ENCODE measurements at places on chromosomes 16 and 17.

GRCh38 chr17:19298569-19299213, 61.5 kb downstream of the EPN2 start:
- DNase-seq, result no peak

- DNase-seq, result no peak
Measured at GRCh38 chr17:3927628-3928340, 11.5 kb upstream of the P2RX1 start.

- DNase-seq, result no peak
Measured at GRCh38 chr17:33052856-33053255, 61.2 kb downstream of the SPACA3 start.

DNA sequence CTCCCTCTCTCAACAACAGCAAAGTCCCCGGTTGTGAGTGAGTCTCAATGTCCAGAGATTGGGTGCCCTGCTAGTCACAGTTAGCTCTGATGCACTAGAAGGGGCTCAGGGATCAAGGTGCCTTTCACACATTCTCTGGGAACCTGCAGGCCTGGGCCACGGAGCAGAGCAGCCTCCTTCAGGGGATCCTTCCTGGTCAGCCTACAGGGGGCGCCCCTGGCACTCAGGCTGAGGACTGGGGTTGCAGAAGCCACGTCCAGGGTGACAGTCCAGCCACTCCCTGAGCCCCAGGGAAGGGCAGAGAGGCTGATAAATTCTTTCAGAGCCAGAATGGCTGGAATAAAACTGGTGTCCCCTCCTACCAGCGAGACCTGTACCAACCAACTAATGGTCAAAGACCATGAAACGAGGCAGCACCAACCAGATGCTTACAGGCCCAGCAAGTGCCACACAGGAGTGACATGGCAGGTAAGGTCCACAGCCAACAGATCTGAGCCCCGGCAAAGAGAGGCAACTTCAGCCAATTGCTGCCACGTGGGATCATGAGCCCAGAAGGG, 43.5 kb downstream of the ST3GAL2 start:
- peak; percentile 37 for DNase-seq

DNA sequence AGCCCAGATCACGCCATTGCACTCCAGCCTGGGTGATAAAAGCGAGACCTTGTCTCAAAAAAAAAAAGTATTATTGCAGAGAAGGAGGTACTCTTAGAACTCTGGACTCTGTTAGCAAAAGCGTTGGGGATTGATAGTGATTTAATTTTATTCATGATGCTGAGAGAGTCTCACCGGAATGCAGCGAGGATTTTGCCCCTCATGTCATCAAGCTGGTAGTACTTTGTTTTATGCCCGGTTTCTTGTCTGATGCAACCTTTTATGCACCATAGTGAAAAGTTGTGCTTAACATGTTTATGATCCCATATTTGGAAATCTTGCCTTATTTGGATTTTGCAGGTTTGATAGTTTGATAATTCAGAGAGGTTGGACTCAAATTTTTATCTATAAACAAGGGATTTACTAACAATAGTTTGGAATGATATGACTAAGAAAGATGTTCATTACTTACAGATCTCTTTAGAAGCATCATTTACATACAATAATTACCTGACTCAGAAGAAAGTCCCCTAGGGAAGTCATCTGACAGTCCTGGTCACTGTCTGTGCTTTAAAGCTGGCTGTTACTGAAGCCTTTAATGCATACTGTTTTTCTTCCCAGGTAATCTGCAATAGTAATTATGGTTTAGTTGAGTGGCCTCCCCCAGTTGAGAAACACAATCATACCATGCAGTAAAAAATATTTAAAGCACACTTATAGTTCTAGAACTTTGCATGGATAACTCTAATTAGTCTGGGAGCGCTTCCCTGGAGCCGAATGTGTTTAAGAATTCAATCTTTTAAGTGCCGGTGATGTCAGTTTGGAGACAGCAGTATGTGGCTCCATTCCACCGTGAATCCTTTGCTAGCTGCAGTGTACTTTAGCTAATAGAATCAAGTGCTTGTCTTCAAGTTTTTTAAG, 120.9 kb downstream of the PRKCA start:
- no peak for DNase-seq

GRCh38 chr16:1564325-1564724, 30.9 kb downstream of the TMEM204 start:
- DNase-seq, result no peak

DNA sequence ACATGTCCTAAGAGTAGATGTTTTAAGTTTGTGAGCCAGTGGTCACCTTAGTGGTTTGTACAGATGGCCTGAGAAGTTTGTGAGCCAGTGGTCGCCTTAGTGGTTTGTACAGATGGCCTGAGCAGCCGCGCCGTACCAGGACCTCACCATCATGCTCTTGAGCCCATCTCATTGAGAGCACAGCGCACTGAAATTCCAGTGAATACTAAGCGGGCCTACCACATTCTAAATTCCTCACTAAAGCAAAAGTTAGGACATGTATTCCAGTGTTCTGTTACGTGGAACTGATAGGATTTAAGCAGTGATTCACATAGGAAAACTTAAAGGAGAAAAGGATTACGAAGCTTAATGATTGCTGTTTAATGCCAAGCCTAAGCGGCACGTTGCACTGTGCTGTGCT, 3.9 kb downstream of the USP10 start:
- no peak for DNase-seq

GRCh38 chr16:29784157-29784556, 6.1 kb downstream of the ZG16 start:
- DNase-seq, result no peak

DNA sequence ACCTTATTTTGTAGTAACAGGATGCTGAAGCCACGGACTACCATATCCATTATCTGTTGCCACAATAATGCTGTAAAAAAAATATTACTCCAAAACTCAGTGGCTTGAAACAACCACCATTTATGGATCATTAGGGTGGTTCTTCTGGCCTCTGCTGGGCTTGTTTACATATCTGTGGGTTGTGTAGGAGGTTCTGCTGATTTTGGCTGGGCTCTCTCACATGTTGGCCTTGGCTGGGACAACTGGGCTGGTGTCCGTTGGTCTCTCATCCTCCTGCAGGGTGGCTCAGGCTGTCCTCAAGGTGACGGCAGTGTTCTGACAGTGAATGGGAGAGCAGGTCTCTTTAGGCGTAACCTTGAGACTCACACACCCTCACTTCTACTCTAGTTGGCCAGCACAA, 76.0 kb downstream of the GPR139 start:
- no peak for DNase-seq

- DNase-seq, result no peak
Measured at GRCh38 chr16:86580063-86580790, 1.9 kb downstream of the FOXL1 start.

- DNase-seq, result no peak
Measured at GRCh38 chr16:11479916-11480315, 106.8 kb downstream of the LITAF start.

DNA sequence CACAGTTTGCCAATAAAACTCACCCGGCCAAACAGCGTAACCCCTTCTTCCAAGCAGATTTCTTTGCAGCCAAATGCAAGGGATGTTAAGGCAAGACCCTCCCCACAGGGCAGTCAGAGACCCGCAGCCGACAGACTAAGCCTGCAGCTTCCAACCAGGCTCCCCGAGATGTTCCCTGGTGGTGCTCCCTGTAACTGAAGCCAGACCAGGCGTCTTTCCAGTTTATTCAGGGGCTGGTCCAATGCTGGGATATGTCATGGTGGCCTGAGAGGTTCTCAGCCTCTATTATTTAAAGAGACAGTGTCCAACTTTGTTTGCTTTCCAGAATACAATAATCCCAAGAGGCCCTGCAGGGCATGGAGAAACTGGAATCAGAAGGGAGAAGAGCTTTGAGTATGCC, at the start of gene PMP22:
PMP22 (minus strand) TSS at position 196 of the 400 bp plus-strand sequence. CDS start 4,599 bp downstream, outside the sequence.
- DNase-seq, result no peak

DNA sequence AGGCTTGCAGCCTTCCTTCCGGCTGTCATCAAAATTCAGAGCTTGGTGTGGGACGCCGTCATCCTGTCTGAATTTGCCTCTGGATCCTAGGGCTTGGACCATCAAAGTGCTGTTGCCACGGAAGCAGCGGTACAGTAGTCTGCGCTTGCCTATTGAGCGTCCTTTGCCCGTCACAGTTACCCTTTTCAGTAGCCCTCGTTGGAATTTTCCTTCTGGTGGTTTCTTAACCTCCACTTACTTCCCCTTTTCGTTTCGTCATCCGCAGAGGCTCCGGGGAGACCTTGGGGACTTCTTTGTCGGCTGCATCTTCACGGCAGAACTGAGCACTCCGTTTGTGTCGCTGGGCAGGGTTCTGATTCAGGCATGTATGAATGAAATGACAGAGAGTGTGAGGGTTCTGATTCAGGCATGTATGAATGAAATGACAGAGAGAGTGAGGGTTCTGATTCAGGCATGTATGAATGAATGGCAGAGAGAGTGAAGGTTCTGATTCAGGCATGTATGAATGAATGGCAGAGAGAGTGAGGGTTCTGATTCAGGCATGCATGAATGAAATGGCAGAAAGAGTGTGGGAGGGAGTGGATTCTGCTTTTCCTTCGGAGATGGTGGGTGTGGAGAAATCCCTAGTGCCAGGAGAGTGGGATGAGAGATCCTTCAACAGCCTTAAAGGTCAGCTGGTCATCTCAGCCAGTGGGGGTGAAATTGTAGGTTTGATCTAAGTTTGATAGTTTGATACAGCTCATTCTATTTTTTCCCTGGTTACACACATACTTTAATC, 8.0 kb downstream of the TLCD3A start:
- no peak for DNase-seq

DNA sequence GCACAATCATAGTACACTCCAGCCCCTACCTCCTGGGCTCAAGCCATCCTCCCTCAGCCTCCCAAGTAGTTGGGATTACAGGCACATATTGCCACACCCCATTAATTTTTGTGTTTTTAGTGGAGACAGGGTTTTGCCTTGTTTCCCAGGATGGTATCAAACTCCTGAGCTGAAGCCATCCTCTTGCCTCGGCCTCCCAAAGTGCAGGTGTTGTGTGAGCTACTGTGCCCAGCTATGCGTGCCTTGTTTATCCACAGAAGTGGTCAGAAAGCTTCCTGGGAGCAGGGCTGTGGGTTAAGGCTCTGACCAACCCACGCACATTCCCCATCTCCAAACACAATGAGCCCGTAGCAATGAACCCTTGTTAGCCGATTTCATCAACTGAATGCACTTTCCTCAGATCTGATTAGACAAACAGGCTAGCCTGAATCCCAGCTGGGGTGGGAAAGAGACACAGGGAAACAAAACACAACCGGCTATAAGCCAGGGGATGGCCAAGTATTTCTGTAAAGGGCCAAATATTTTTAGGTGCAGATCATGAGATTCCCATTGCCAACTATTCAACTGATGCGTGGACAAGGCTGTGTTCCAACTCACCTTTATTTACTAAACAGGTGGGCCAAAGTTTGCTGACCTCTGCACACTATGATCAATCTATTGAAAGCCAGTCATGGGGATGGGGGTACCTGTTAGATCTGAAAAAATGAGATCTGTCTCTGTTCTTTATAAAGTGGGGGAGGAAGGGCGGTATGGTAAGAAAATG, 193.6 kb downstream of the CPPED1 start:
- no peak for DNase-seq

GRCh38 chr17:75856062-75856756, 1.1 kb upstream of the WBP2 start:
- no peak for DNase-seq

GRCh38 chr16:1466968-1467521, 7.8 kb downstream of the CLCN7 start:
- DNase-seq, result no peak

- DNase-seq, result no peak
Measured at GRCh38 chr16:30903596-30903995, 7.2 kb downstream of the CTF1 start.

GRCh38 chr17:75228847-75229246, 23.4 kb downstream of the NUP85 start:
- DNase-seq, result no peak

DNA sequence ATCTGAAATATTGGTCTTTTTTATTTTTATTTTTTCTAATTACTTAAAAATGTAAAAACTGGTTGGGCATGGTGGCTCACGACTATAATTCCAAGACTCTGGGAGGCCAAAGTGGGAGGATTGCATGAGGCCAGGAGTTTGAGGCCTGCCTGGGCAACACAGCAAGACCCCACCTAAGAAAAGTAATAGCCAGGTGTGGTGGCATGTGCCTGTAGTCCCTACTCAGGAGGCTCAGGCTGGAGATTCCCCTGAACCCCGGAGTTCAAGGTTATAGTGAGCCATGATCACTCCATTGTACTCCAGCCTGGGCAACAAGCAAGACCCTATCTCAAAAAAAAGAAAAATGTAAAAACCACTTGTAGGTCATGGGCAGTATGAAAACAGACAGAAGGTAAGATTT, 36.8 kb upstream of the CDH3 start:
- no peak for DNase-seq

GRCh38 chr16:49183911-49184310, 97.7 kb downstream of the CBLN1 start:
- no peak for DNase-seq

- no peak for DNase-seq
Measured at GRCh38 chr17:48433896-48434295, 3.9 kb upstream of the SKAP1 start.

GRCh38 chr17:7173687-7174602, 5.2 kb downstream of the ASGR1 start:
- DNase-seq, result no peak

DNA sequence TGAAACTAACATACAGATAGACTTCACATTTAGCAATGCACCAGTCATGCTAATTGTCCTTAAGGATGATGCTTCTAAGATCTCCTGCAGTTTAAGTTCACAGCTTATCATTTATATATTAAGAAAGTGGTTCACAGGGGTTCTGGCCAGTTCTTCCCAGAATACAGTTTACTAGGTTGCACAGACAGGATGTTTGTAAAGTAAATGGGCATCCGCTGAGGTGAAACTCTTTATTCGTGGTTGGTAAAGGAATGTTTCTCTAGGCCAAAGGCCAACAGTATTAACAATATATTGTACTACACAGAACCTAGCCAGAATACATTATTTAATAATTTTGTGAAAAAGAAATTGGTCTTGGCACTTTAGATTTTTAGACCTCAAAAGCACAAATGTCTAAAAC, 1427.3 kb downstream of the CDH8 start:
- no peak for DNase-seq

GRCh38 chr16:89920723-89921122, 2.1 kb downstream of the MC1R start:
- no peak for DNase-seq

DNA sequence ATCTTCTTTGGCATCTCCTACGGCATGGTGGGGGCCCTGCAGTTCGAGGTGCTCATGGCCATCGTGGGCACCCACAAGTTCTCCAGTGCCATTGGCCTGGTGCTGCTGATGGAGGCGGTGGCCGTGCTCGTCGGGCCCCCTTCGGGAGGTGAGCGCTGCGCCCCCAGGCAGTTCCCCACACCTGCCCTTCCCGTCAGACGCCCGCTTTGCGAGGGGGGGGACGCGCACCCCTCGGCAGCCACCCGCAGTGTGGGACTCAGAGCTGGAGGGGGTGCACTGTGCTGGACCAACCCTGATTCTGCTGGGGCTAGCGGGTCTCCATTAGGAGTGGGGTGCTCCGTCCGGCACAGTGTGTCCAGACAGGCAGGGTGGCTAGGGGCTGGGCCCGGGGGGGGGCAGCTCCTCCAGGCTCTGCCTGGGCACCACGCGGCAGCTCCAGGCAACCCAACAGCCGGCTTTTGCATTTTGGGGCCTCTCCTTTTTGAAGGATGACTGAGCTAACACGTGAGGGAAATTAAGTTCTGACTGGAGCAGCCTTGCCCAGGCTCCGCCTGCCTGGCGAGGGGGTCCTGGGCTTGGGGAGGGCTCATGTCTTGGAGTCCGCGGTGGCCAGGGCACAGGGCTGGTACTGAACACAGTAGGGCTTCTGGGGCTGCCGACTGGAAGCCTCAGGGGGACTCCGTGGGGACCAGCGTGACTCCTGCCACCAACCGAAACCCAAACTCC, 9.1 kb downstream of the SLC16A3 start:
- DNase-seq, result no peak
